ENCODE measurements at places on chromosomes 7 and 10.

DNA sequence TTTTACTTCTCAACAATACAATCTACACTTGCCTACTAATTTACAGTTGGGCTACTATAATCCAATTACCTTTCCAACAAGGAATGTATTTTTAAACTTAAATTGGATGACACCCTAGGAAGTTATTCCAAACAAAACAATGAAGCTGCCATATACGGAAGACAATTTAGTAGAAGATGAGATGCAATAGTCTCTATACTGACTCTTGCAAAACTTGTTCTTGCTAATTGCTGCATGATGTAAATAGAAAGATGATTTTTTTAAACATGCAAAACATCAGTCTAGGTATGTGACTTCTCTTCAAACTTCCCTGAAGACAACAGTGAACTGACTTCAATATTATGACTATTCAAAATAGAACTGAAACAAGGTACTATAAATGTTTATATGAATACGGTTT, 17.6 kb downstream of the NT5C3A start:
- no peak for DNase-seq

DNA sequence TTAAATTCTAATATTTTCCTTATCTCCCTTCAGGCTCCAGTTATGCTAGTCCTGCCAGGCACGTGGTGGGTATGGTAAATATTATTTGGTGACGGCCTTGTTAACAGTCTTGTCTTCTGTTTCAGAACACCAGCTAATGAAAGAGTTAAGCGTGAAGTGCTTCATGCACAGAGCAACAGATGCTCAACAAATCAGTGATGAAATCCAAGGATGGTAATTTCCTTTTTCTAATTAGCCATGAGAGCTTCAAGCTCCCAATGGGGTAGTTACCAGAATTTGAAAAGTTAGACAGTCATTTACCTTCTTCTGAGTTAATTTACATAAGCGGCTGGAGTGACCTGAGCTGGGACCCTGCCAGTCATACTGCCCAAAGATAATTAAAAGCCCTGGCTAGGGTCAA, 1.9 kb upstream of the OTUD1 start:
- no peak for DNase-seq

DNA sequence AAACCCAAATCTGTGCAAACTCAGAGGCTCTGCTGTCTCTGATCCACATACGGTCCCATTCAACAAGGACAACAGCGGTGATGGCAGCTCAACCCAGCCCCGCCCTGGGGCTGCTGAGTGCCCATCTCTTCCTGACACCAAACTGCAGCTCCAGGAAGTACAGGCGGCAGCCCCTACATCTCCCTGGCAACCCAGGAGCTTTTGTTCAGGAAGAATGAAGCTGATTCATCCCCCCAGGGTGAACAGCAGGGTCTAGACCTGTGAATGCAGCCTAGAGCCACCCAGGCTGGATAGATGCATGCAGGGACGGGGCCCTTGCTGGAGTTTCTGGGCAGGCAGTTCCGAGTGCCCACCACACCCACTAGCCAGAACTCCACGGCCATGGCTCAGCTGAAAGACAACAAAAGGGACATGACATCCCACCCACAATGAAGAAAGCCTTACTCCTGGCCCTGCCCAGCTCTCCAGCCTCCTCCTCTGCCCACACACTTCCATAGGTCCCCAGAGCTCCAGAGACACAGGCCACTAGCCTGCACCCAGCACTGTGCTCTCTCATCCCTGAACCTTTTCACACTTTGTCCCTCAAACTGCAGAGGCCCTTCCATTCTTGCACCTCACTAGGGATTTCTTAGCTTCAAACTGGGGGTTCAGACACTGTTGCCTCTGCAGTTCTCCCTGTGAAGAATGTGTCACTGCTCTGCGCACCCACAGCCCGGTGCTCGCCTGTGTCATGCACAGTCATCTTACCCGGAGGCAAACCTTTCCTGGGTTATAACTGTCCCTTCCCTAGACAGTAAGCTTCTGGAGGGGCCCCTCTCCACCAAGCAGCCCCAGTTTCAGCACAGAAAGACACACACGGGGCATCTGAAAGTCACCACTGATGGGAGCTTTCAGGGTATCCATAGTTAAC, 99.1 kb downstream of the GRID1 start:
- DNase-seq: no peak

GRCh38 chr10:351770-352334, 216.6 kb downstream of the ZMYND11 start:
- DNase-seq: no peak

DNA sequence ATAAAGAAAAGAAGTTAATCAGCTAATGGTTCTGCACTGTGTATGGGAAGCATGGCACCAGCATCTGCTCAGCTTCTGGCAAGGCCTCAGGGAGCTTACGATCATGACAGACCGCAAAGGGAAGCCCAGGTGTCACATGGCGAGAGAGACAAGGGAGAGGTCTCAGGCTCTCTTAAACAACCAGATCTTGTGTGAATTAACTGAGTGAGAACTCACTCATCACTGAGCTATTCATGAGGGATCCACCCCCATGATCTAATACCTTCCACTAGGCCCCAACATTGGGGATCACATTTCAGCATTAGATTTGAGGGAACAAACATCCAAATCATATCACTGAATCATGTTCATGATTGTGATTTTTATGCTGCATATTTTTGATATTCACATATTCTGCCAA, 5.8 kb downstream of the USP54 start:
- no peak for DNase-seq

DNA sequence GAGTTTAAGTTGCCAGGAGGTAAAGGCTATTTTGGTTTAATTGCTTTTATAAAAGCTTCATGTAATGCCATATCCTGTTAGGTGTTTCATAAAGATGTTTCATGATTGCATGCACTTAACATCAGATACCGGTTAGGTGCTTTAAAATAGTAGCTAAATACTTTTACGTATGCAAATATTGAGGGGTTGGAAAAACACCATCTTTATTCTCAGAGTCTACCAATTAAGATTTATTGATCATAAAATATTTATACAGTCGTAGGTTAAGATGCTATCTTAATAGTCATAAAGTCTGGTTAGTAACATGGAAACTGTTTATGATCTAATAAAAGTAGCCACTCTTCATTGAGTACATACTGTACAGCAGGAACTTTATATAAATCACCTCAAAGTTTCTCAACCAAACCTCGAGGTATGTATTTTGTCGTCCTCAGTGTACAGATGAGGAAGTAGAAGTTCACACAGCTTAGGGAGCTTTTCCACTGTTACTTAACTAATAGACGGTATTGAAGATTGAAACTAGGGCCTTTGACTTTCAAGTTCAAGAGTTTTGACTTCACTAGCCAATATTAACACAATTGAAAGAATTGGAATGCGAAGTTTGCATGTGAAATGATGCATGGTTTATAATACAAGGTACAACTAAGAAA, 897.1 kb downstream of the GATA3 start:
- DNase-seq: no peak

GRCh38 chr7:336810-337566, 47.0 kb downstream of the FOXL3 start:
- DNase-seq: no peak

DNA sequence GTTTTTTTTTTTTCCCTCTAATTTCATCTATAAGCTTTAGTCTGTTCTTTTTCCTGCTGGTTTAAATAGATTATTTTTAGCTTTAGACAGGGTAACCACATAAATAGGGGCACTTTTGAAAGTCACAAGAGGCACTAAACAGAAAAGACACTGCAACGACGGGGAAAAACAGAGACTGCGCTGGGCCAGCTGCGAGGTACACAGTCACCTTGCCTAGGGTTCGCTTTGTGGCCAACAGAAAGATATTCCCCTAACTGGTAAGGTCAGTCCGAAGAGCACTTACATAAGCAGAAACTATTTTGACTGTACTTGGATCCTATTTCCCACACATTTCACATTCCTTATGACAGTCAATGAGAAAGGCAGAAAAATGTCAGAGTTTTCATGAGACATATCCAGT, 175.6 kb upstream of the PHF14 start:
- DNase-seq: no peak

GRCh38 chr7:90625051-90625450, 28.9 kb downstream of the CDK14 start:
- no peak for DNase-seq

GRCh38 chr7:99135938-99136337, 8.0 kb downstream of the SMURF1 start:
- no peak for DNase-seq
